ENCODE measurements at places on chromosomes 12 and 14.

DNA sequence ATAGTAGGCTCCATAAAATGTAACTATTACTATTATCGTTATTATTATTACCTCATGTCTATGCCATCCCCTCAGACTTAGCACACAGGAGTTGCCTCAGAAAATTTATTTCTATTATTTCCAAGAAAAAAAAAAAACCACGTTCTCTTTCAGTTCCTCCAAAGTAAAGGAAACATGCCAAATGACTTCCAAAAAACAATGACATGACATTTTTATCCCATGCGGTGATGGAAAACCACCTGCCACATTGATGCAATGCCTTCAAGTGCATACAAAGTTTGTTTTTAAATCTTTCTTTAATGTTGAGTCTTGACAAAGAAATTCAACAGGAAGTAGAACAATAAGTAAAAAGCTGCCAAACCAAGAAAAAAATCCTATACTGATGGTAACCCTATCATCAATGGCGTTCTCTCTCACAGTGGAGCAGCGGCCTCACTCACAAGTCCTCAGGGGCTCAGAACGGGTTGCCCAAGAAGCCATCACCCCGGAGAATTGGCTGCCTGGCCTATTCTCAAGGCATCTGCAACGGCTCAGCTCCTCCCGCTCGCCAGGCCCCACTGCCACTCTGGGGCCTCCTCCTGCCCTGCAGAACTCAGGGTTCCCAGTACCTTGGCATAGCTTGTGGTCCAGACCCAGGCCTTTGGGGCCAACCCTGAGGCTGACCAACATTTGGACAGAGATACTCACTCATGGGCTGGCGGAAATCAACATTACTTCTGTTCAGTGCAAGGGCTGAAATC, 51.9 kb downstream of the SERPINA3 start:
- no peak for DNase-seq

GRCh38 chr12:85301051-85301450, 21.0 kb downstream of the ALX1 start:
- no peak for DNase-seq

DNA sequence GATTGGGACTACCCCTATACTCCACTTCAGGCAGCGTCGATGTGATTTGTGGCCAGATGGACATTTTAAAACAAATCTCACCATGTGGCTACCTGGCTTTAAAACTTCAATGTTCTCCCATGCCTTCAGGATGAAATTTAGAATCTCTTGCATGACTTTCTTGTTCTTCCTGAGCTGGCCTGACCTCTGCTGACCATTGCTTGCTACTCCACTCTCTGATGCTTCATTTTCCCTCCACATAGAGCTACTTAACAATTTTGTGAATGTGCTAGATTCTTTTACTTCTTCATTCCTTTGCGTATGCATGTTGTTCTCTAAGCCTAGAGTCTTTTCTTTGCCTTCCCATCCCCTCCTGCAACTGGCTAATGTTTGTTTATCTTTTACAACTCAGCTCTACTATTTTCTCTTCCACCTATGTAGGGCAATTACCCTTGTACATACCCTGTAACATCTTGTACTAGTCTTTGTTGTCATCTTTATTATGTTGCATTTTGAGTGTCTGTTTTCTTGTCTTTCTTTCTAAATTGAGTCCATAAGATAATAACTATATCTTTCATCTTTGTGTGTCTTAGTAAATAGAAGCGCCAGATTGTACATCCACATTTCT, 41.2 kb downstream of the YLPM1 start:
- no peak for DNase-seq

DNA sequence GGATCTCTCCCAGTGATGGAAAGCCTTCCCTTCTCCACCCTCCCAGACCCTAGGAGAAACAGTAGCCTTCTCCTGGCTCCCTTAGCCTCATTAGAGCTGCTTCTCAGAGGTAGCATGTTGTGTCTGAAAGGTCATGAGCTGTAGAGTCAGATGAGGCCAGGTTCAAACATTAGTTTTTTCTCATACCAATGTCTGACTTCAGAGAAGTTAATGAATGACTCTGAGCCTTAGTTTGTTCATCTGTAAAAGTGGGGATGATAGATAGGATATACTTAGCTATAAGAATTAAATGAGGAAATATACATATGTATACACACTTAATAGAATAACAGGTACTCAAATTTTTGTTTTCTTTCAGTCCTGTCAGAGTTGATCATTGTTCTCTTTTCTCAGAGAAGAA, 523 bp downstream of the SLC6A13 start:
- no peak for DNase-seq

DNA sequence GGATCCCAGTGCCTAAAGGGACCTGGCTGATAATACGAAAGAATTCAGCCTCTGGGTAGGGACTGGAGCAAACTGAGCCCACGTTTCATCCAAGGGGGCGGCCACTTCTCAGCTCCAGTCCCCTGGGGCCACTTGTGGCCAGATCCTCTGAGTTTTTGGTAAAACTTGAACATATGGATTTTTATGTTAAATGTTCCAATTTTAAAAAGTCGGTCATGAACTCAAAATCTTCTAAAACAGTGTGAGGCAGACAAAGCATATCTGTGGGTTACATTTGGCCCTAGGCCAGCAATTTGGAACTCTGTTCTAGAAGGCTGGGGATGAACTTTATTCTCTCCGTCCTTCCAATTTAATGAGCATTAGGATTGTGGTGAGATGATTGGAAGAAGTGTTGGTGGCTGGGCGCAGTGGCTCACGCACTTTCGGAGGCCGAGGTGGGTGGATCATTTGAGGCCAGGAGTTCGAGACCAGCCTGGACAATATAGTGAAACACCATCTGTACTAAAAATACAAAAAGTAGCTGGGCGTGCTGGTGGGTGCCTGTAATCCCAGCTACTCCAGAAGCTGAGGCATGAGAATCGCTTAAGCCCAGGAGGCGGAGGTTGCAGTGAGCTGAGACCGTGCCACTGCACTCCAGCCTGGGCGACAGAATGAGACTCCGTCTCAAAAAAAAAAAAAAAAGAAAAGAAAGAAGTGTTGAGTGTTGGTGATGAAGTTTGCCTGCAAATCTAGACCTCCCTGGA, 3.0 kb upstream of the PPP1CC start:
- no peak for DNase-seq

GRCh38 chr12:91040096-91040755, 17.6 kb downstream of the KERA start:
- no peak for DNase-seq
